ENCODE measurements at places on chromosomes 3 and 15.
A peak's percentile ranks its signal among the peaks of the same experiment; 100 is the strongest.

GRCh38 chr3:32434206-32434605, 42.6 kb downstream of the CMTM7 start:
- DNase-seq: no peak

DNA sequence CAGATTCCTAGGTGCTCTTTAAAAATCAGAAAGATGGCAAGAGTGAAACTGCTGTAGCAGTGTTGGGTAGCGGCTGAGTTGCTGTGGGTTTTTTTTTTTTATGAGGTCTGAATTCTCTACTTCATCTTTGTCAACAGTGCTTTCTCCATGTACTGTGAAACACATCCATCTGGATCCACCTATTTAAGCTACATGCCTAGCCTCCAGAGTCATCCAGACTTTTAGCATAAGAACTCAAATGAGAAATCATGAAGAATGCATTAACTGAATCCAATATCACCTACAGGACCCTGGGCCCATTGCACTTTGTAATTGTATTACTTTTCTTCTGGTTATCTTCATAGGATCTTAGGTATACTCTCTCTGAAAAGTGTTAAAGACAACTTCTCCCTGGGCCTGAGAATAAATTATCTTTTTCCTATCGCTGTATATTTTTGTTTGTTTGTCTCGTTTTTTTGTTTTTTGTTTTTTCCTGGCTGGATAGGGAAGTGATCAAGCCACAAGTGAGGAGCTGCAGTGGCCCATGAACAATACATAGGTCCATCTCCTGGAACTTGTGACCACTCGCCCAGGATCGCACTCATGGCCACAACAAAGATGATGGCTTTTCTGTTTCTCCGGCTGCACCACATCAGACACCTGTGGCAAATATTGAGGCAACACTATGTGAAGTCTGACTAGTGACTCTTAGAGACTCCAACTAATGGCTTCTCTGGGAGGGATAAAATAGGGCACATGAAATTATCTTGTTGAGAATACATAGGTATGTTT, 609.9 kb upstream of the AGTR1 start:
- DNase-seq: no peak

- DNase-seq: no peak
Observed at GRCh38 chr15:98794211-98794610, 145.9 kb downstream of the IGF1R start.

DNA sequence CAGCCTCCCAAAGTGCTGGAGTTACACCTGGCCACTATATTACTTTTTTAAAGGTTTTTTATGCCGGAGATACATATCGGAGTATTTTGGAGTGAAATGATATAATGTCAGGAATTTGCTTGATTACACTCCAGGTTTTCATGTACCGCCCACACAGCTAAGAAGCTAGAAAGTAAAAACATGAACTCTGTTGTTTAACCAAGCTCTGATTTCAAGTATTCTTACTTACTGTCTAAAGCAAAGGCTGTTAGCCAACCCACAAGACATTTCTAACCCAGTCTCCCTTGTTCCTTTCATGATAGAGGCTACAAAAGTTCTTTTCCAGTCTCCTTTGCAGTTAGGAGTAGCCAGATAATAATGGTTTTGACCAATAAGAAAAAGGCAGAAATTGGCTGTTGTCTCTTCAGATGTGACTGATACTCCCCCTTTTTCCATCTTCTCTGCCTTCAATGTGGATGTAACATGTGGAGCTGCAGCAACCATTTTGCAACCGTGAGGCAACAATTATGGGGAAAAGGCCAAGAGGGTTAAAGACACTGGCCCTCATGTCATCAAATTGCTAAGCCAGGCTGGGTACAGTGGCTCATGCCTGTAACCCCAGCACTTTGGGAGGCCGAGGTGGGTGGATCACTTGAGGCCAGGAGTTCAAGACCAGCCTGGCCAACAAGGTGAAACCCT, 6.1 kb upstream of the CP start:
- no peak for DNase-seq

DNA sequence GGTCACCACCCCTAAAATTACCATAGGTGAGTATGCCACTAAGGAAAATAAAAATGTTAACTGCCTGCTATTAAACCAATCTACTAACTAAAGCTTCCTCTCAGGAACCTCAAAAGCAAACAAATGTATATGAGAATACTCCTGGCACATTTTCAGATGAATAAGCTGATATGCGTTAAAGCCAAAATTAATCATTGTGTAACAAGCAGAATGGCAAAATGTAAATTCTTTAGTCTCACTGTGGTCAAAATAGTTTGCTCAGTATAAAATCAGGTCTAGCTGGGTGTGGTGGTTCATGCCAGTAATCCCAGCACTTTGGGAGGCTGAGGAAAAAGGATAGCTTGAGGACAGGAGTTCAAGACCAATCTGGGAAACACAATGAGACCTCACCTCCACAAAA, 53.6 kb downstream of the SUMF1 start:
- no peak for DNase-seq

- no peak for DNase-seq
Observed at GRCh38 chr15:99906793-99907192, 173.6 kb upstream of the LYSMD4 start.

GRCh38 chr15:95603802-95604201, 726.7 kb upstream of the NR2F2 start:
- no peak for DNase-seq

DNA sequence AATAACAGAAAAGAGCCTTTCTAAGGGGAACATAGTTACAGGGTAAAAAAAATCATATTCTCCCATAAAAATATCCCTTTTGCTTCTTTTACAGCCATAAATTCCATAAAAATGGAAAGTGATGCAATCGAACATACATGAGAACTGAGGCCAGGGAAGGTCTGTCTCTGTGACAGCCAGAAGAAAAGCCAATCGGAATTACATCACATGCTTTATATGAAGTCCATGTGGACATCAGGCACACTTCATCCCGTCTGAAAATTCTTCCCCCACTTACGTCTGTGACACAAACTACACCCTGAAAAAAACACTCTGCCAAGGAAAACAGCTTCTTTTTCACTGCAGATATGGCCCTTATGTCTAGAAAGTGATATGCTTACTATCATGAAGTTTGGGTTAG, 323.5 kb downstream of the ERC2 start:
- no peak for DNase-seq

GRCh38 chr15:66515901-66516322, 10.8 kb downstream of the ZWILCH start:
- peak; percentile 35 for DNase-seq

DNA sequence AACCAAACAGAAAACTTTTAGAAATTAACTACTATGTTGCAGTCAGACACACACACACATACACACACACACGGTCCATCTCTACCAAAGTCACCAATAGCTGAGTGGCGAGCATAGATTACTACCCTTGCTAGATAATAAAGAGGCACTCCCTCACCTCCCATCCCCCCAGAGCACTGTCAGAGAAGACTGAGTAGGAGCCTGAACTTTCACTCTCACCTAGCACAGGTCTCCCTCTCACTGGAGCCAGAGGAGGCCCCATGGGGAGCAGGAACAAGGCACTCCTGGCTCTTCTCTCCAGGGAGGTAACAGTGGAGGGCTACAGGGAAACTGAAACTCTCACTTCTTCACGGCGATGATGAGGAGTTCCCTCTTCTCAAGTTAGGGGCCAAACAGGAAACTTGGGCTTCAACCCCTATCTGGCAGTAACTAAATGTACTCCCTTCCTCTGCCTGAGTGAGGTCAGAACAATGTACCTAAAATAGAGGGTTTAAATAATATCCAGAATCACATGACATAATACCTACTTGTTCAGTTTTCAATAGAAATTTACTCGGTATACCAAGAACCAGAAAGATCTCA, 975.3 kb upstream of the GBE1 start:
- no peak for DNase-seq

GRCh38 chr3:123620343-123620742, 35.5 kb upstream of the HACD2 start:
- DNase-seq: no peak

GRCh38 chr15:39181056-39181747, 399.7 kb upstream of the THBS1 start:
- DNase-seq: no peak

DNA sequence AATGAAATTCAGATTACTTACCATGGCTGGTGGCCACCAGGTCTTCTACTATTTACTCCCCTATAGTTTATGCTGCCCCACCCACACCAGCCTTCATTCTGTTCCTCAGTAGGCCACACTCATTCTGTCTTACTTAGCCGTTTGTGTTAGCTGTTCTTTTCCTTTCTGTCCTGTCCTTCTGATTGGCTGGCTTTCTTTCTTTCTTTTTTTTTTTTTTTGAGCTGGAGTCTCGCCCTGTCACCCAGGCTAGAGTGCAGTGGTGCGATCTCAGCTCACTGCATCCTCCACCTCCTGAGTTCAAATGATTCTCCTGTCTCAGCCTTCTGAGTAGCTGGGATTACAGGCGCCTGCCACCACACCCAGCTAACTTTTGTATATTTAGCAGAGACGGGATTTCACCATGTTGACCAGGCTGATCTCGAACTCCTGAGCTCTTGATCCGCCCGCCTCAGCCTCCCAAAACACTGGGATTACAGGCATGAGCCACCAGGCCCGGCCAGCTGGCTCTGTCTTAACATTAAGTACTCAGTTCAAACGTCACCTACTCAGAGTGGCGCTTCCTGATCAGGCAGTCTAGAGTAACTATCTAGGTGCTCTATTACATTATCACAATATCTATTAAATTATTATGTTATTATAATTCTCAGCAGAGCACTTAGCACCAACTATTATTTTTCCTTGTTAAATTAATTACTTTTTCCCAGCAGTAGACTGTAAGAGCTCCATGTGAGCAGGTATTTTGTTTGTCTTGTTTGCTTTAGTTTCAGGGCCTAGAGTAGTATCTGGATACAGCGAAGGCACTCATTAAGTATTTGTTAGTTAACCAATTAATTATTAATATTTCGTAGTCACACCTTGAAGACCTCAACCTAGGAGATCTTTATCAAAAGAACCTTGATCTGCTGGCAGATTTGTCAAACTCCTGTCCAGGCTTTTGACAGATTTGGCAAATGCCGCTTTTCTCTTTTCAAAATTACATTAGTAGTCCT, 6.4 kb downstream of the CMSS1 start:
- no peak for DNase-seq

DNA sequence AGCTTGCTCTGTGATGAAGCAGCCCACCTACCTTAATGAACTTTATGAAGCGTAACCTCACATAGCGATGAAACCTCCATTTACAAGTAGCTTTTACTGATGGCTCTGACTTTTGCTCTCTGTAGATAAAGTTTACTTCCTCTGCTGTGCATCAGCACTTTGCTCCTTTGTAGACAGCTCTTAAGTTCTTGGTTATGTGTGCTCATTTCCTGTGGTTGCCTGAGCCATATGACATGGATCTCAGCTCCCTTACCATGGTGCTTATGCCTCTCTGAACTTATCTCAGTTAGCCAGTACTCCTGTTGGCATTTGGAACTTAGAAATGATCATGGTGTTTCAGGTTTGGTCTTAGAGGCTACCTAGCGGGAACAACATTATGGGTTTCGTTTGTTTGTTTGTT, 7.8 kb downstream of the MFSD1 start:
- DNase-seq: no peak

DNA sequence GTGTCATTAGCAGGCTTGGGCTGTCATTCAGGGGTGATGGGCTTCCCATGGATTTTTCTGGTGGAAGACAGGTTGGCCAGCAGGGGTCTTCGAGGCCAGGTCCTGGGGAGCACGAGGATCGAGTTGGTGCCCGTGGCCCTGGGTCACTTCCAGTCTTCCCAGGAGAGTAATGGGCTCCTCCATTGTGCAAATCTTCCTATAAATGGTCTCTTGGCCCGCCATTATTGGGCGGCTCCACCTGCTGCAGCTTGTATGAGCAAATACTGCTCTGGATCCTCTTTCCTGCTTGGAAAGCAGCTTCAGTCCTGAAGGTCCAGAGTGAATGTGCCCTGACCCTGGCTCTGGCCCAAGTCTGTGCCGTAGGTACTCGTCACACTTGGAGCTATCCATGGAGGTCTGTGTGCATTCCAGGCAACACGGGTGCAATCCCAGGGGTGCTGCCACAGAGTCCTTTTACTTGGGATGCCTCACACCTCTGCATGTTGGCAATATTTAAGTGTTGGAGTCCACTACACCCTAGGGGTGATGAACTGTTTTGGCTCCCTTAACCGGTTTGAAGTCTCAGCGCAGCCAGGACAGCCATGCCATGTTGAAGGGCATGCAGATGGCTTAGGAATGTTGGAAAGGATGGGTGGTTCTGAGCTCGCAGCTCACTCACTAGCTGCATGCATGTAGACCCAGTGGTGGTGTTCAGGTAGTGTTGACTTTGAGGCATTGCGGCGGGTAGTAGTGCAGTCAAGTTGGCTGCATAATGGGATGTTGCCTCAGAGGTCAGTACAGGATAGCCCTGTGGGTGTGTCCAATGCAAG, 97.6 kb downstream of the SNRPN start:
- DNase-seq: no peak

- DNase-seq: no peak
Observed at GRCh38 chr15:94563456-94563855, 332.1 kb downstream of the MCTP2 start.

- peak; percentile 21 for DNase-seq
Observed at GRCh38 chr3:156233876-156234275, 113.5 kb downstream of the KCNAB1 start.

- no peak for DNase-seq
Observed at GRCh38 chr15:55522742-55523450, 14.9 kb upstream of the DNAAF4 start.

GRCh38 chr3:47669026-47669749, 90.5 kb upstream of the CSPG5 start:
- no peak for DNase-seq

DNA sequence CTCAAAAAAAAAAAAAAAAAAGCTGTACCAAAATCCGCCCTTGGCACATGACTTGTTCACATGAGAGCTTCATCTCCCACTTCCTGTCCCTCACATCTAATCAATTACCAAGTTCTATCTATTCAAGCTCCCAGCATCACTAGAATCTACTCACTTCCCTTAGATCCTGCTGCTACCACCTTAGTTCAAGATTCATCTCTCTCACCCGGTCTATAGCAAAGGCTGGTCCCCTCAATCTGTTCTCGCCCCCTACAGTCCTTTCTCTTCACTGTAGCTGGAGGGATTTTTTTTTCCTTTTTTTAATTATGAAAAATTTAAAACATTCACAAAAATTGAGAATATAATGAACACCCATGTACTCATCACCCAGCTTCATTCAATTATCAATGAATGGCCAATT, 16.7 kb upstream of the GPR160 start:
- no peak for DNase-seq

DNA sequence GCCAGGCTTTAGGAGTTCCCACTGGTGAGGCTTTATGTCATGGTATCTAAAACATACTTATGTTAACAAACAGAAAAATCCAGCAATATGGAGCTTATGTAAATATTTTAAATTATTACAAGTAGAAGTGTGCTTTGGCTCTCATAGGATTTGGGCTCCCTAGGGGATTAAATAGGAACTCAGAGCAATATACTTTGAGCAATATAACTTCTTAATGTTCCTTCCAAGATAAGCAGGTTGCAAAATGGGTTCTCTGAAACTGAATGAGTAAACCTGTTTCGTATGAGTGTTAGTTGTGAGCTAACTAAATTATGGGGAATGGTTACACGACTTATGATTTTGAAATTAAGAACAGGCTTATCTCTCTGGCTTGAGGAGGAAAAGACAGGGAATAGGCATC, 366.1 kb upstream of the ZNF385D start:
- no peak for DNase-seq

Measured in urothelium cell line (cell line).